CD4-positive, alpha-beta T cell treated with Interleukin-6 at 100 ng/mL for 8 hours (primary cell): ENCODE measurements at places on chromosomes 13 and 19.

- DNase-seq = no peak
Measured at GRCh38 chr19:3250675-3251074, 26.2 kb downstream of the CELF5 start.

DNA sequence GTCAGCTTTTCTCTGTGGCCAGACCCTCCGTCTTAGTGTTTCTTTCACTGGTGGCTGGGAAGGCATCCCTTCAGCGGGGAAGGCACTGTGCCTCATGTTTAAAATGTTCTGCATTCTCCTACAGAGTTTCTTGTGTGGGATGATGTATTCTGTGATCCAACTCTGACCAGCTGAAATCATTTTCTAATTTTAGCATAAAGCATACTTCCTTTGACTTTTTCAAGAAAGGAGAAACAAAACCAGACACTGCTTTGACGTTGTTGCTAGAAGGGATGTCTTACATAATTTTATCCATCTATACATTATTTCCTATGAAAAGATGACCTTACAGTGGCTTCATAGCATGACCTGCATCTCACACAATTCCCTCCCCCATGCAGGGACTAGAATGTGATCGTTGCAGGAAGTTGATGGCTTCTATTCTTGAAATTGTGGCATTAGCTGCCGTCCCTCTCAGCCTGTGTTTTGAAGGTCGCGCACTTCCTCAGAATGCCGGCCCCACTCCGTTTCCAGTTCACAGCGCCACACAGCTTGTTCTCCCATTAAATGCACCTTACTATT is 38.6 kb upstream of the TEX29 start:
- DNase-seq = no peak

- no peak for DNase-seq
Measured at GRCh38 chr19:46659151-46660007, 1.6 kb downstream of the DACT3 start.

DNA sequence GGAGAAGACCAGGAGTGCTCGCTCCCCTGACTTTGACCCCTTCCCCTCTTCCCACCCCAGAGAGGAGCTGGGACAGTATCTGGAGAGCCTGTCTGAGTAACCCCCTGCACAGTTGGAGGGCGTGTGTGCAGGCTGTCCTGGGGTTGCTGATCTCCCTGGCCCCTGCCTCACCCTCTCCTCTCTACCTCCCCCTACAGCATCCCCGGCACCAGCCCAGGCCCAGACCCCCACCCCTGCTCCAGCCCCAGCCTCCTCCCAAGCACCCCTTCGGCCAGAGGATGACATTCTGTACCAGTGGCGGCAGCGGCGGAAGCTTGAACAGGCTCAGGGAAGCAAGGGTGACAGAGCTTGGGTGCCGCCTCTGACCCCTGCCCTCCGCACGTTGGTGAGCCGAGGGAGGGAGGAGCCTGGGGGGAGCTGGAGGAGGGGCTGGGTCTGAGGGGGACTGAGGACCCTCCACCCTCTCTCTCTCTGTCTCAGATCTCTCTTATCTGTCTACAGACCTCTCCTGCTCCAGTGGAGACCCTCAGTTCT is 8.7 kb downstream of the PROSER3 start:
- no peak for DNase-seq

DNA sequence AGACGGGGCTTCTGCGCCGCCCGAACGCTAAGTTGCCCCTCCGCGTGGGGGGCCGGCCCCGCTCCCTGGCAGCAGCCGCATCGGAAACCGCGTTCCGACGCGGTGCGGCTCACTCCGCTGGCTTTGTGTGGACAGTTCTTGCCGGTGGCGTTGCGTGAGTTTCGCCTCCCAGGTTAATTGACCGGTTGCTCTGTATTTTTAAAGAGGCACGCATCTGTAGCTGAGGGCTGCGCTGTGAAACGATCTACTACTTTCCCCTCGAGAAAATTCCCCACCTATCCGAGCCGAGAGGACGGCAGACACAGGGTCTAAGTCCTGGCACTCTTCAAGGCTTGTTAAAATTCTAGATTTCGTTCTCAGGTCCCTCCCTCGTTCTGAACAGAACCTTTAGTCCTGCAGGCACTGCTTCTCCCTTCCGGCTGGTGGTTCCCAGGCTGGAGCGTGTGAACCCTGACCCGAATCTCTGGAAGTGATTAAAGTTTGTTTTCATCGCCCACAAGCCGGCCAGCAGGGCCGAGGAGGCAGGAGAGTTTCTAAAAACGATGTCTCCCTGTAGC is 933 bp downstream of the ARHGEF7 start:
- no peak for DNase-seq

GRCh38 chr19:926589-927350 is 935 bp downstream of the ARID3A start:
- no peak for DNase-seq

GRCh38 chr19:2659856-2660432 is 42.5 kb downstream of the GNG7 start:
- DNase-seq = no peak

- DNase-seq = no peak
Measured at GRCh38 chr13:113599391-113599790, 14.8 kb downstream of the TFDP1 start.

- no peak for DNase-seq
Measured at GRCh38 chr13:20988033-20988908, 73.1 kb downstream of the LATS2 start.

DNA sequence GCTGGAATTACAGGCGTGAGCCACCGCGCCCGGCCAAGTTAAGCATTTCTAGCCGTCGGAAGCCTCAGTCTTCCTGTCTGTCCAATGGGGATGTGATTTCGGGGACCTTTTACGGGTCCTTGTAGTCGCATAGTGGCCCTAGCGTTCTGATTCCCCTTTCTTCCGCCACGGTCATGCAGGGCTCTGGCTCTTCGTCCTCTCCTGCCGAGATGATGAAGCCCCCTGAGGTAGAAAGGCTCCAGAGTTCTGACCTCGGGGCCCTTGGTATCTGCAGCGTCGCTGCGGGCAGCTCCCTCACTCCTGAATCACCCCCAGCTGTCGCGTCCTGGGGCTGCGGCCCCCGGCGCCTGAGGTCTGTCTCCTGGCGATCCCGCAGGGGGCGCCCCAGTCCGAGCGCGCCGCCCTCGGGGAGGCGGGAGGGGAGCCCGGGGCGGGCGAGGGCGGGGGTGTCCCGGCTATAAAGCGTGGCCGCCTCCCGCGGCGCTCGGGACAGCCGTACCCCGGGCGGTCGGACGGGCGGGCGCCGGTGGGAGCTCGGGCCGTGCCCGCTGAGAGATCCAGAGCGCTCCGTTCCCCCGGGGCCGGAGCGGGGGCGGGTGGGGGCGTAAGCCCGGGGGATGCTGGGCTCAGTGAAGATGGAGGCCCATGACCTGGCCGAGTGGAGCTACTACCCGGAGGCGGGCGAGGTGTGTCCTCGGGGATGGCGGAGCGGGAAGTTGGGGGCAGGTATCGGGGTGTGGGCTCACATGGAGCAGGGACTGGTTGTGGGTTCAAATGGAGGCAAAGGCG is at the start of gene FOXA3:
FOXA3 (plus strand) TSS at position 487 of the 789 bp plus-strand sequence; CDS start at position 618, 131 bp downstream.
- DNase-seq = peak; percentile 47

GRCh38 chr19:21674454-21674853 is 92.9 kb downstream of the ZNF100 start:
- no peak for DNase-seq

GRCh38 chr13:50154697-50155096 is 139.5 kb downstream of the KCNRG start:
- DNase-seq = no peak

- DNase-seq = no peak
Measured at GRCh38 chr19:48395499-48395898, 2.0 kb downstream of the GRIN2D start.

DNA sequence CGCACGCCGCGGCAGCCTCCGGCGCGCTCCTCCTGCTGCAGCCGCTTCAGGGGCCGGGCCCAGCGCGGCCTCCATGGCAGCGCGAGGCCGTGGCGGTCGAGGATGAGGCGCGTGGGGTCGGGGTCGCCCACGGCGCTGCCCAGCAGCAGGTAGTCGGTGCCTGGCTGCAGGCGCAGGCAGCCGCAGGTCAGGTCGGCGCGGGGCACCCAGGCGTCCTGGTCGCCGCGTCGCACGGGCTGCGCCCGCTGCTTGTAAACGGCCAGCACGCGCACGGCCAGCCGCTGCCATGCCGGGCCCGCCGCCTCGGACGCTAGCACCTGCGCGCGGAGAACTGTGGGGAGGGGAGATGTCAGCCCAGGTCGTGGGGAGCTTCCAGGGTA is 11.1 kb downstream of the NTN5 start:
- DNase-seq = no peak

DNA sequence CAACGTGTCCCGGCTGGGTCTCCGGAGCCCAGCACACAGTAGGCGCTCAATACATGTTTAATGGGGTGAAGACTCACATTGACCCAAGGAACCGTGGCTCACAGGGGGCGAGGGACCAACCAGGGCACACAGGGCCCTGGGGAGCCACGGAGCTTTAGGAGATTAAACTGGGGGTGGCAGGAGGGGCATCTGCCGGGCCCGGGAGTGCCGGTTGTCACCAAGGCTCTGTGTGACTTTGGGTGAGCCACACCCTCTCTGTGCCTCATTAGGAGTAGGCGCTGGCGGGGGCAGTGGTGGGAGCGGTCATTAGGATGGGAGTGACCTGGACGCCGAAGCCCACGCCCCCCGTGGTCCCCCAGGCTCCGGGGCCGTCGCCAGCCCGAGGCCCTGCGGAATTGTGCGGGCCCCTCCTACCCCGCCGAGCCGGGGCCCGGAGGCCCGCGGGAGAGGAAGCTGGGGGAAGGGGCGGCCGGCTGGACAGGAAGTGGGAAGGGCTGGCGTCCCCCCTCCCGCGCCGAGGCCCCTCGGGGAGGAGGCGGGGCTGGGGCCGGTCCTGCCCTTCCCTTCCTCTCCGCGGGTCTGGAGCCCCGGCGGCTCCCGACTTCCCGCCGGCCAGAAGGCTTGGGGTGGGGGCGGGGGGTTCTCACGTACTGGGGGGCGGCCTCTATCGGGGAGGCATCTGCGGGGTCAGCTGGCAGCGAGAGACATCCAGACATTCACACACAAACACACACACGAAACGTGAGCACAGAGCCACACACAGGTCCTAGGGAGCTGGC is 1.8 kb upstream of the SSBP4 start:
- no peak for DNase-seq

- DNase-seq = no peak
Measured at GRCh38 chr13:79637133-79637763, 156.3 kb downstream of the NDFIP2 start.

DNA sequence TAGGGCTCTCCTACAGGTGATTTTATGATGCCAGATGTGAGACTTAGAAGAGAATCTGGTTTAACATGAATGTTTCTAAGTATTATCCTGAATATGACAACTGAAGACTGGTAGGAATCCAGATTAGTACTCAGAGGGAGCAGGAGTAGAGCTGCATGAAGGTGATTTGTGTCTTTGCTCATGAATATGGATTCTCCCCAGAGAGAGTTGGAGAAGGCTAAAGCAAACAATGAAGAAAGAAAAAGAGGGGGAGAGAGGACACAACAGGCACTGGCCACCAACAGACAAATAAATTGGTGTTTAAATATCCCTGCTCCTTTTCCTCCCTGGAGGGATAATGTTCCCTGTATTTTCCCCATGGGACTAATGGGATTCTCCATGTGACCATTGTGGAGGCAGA is 427.0 kb upstream of the KLF12 start:
- DNase-seq = no peak

- no peak for DNase-seq
Measured at GRCh38 chr19:30065680-30066606, 123.9 kb downstream of the URI1 start.

- no peak for DNase-seq
Measured at GRCh38 chr13:111156421-111156820, 41.3 kb downstream of the ARHGEF7 start.

DNA sequence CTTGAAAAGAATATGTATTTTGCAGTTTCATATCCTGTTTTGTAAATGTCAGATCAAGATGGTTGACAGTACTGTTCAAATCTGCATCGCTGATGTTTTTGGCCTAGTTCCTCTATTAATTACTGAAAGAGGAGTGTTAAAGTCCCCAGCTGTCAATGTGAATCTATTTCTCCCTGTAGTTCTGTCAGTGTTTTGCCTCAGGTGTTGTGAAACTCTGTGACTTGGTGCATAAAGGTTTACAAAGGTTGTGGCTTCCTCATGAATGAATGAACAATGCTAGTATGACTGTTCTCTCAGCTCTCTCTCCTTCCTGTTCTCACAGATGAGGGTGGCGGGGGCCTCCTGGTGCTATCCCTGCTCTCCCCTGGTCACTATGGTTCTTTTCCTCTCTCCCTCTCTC is 142.4 kb downstream of the MYCBP2 start:
- no peak for DNase-seq

DNA sequence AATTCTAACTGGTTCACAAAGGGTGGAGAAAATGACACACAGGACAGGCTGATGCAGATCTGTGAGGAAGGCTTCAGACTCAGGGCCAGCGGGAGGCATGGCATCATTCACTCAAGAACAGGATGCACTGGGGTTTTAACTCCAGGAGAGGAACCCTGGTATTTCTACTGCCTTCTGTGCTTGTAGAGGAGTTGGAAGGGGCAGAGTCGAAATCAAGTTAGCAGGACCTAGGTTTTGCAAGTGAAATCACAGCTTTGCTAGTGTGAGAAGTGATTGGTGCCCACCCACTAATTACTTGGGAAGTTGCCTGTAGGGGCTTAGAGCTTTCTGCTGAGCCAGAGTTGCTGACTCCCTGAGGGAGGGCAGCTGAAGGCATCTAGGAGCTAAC is 92.7 kb downstream of the AKAP11 start:
- DNase-seq = no peak

DNA sequence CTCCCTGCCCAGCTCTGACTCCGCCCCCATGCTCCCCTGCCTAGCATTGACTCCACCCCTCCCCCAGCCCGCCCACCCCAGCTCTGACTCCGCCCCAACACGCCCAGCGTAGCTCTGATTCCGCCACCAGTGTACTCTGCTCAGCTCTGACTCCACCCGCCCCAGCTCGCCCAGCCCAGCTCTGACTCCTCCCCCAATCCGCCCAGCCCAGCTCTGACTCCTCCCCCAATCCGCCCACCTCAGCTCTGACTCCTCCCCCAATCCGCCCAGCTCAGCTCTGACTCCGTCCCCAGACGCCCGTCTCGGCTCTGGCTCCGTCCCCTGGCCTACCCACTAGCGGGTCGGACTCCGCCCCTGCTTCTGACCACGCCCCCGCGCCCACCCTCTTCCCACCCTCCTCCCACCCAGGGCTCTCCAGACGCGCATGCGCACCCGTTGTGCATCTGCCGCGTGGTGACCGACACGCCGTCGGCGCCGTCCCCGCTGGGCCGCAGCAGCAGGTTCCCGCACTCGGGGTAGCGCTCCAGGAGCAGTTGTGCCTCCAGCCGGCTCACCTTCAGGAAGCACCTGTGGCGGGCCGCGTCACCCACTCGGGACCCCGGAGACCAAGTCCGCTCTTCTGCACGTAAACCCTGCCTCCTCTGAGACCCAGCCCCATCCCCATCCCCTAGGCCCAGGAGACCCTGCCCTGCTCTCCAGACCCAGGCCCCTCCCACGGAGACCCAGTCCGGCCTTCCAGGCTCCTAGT is 10.2 kb downstream of the STAP2 start:
- DNase-seq = peak; percentile 97

DNA sequence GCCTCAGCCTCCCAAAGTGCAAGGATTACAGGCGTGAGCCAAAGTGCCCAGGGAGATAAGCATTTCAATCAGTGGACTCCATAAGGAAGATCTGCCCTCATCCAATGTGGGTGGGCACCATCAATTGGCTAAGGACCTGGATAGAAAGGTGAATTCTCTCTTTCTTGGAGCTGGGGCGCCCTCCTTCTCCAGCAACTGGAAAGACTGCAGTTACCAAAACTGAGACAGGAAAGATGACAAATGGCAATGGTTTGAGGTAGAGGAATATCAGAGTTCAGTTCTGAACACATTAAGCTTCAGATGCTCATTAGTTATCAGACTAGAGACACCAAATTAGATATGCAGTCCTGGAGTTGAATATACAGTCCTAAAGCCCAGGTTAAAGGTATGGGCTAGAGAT is 10.5 kb upstream of the ELF1 start:
- DNase-seq = peak; percentile 14
